ENCODE measurements at places on chromosomes 7 and 10. TPM values are rescaled to one million over a fixed set of nuclear protein-coding genes. Genes with fewer than 3 reads are reported as not detected.
A peak's percentile ranks its signal among the peaks of the same experiment; 100 is the strongest.

Gene RRP12
- 51.9 TPM for total RNA-seq

Gene RASA4B
- 10.9 TPM for total RNA-seq

Gene LHFPL3
- not detected for total RNA-seq

Gene CCDC172
- not detected for total RNA-seq

GRCh38 chr7:10874666-10875065, 99.0 kb upstream of the PHF14 start:
- no peak for DNase-seq

- peak; percentile 57 for DNase-seq
These were observed 588 bp downstream of the GLI3 start for GRCh38 chr7:42236266-42236975.

- no peak for DNase-seq
These were observed 291.2 kb upstream of the MEOX2 start for GRCh38 chr7:15977663-15978062.

- DNase-seq, result no peak
These were observed 62.8 kb upstream of the MYL10 start for GRCh38 chr7:101691822-101692384.

GRCh38 chr10:51001587-51001986, 72.7 kb upstream of the PRKG1 start:
- no peak for DNase-seq

DNA sequence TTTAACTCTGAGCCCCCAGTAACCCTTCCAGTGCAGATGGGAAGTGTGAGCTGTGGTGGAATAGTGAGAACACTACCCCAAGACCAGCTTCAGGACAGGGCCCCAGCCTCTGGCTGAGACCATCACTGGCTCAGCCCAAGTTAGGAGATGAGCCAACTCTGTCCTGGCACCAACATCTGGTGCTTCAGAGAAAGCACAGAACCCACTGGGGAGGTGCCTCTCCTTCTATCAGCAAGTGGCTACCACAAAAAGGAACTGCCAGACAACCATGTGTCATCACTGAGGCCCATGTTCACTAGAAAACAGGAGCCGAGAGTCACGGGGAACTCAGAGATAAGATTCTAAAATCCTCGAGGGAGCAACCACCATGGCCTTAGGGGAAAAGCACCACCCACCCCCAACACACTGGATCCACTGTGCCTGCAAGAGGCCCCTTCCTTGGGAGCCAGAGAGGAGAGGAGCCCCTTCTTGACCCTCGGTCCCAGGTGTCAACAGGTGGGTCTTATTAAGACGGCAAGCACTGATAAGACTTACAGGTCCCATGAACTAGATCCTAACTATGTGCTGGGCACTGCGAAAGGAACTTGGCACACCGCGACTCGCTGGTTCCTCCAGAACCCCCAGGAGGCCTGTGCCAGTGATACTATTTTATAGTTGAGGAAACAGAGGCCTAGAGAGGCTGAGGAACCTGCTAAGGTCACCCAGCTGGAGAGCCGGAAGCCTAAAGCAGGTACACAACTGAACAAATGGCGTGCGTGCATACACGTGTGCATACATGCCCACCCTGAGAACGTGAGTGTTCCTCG, 102.7 kb downstream of the FAM53B start:
- DNase-seq, result no peak
